ENCODE measurements at places on chromosomes 6 and 20.
A peak's percentile ranks its signal among the peaks of the same experiment; 100 is the strongest.

GRCh38 chr6:3518356-3519190, 61.7 kb upstream of the SLC22A23 start:
- no peak for DNase-seq

- no peak for DNase-seq
Measured at GRCh38 chr20:5146871-5147592, 20.2 kb downstream of the CDS2 start.

GRCh38 chr20:8330319-8330784, 198.3 kb downstream of the PLCB1 start:
- DNase-seq = no peak

- no peak for DNase-seq
Measured at GRCh38 chr6:143099647-143100046, 39.0 kb downstream of the AIG1 start.

GRCh38 chr6:9499709-9500108, 915.2 kb downstream of the TFAP2A start:
- DNase-seq = no peak

- no peak for DNase-seq
Measured at GRCh38 chr6:82030301-82030700, 217.2 kb downstream of the IBTK start.

DNA sequence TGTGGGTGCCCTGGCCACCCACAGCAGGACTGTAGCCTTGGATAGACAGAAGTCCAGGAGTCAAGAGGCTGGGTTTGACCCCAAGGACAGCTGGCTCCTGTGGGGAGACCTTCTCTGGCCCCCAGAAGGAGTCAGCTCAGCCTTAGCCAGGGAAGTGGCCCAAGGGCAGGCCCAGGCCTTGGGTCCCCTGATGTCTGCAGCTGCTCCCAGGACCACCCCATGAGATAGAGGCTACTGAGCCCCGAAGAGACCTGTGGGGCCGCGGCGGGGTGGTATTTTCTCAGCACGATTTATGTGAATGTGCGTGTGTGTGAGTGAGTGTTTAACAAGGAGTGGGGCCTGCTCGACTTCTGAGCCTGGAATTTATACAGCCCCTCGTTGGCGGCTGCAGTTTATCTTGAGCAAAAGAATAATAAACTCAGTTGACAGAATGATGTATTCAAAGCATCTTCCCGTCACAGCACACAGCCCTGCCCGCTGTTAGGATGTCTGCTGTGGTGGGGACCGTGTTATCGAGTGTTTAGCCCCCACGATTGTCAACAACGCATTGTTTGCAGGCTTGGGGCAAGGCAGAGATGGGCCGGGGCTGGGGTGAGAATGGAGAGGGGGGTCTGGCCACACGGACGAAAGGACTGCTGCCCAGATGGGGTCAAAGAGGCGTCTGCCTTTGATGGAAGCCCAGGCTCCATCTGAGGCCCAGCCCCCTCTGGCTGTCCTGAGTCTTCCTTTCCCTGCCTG, 163.3 kb downstream of the VEGFA start:
- peak; percentile 78 for DNase-seq

GRCh38 chr6:127606131-127606562, 29.2 kb downstream of the C6orf58 start:
- peak; percentile 63 for DNase-seq

GRCh38 chr6:82072121-82072521, 175.4 kb downstream of the IBTK start:
- DNase-seq = peak; percentile 33

- DNase-seq = no peak
Measured at GRCh38 chr20:59153832-59154231, 9.8 kb upstream of the ZNF831 start.

DNA sequence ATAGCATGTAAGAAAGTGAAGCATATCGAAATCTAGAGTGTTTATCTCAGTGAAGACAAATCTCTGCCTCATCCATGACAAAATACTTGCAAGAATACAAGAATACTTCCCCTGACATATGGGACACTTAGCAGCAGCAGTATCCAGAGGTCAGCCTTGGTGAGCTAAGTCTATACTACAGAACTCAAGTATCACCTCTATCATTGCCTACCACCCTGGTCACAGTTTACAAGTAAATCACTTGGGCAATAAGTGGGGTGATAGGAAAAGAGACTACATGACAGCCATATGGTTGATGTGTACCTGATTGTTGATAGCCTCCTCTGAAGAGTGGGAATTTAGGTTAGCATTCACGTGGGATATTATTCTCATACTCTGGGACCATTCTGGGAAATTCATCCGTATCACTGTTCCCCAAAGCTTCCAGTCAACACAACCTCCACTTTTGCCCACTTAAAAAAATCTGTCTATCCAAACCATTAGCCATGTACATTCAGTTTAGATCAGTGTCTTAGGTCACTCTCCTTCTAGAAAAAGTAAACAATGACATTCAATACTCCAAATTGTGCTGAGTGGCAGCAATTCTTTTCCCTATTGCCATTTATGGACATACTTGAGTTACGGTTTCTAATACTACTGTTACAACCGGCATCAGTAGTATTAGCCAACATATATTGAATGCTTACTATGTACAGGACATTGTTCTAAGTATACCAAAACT, 118.2 kb upstream of the PRSS16 start:
- no peak for DNase-seq

DNA sequence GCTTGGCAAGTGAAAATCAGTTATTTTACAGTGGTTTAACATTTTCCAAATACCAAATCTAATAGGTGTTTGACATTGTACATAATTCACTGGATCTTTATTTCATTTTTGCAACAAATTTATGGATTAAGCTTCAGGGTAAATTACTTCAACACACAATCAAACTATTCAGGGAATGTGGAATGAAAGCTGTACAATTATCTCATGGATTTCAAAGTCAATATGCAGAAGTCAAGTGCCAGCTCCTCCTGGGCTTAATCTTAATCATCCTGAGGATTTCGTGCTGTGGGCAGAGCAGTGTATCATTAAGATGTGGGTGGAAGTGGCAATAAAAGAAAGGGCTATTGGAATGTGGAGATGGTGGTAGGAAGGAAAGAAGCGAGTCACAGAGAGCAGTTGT, 548.8 kb downstream of the COL12A1 start:
- no peak for DNase-seq

DNA sequence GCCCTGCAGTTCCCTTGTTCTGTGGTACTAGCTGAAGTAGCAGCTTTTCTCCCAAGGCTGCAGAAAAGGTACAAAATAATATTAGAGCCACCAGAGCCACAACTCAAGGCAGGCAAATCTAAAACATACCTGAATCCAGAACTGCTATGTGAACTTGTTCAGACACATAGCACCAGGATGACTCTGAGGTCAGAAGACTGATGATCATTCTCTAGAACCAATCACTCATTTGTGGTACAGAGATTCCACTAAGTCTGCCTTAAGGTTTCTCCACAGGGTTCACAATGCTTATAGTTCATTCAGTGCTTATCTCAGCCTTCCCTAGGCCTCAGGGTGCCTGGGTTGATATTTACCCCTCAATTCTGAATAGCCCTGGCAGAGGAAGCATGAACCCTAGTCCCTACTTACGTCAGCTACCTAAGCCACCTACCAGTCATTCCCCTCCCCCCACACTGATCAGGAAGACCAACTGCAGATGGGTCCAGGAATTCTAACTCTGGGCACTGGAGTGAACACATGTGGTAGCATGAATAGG, 140.9 kb upstream of the MOCS1 start:
- DNase-seq = no peak

GRCh38 chr20:53800883-53801604, 207.4 kb upstream of the ZNF217 start:
- no peak for DNase-seq

GRCh38 chr6:118808793-118809638, 84.9 kb upstream of the ASF1A start:
- no peak for DNase-seq

DNA sequence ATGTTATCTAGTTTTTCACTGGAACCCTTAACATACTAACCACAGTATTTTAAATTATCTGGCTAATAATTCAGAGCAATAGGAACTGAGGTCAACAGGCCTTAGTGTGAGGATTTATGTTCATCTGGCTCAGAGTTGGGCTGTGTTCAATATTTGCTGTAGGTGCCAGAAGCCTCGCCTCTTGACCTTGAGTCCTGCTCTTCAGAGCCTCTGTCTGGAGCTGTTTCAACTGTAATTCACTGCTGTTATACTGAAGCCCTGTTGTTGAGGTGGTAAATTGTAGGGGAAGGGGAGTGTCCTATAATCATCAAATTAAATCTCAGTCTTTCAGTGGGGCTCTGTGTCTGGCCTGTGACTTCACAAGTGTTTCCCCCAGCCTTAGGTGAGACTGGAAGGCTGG, 184.4 kb downstream of the CDH26 start:
- no peak for DNase-seq

DNA sequence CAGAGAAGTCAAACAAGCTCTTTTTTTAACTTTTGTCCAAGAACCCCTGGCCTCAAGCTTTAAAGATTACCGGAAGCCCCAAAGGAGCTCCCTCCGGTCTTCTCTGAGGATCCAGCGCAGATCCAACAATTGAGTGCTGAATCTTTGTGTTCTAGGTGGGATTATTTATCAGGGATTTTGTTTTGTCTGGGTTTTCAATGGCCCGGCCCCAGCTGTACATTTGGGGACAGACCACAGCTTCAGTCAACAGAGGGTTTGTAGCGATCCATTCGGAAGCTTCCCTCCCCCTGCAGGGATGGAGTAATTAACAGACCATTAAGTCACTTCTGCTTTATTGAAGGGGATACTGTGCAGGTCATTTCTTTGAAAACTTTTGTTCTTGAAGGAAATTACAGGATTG, 7.8 kb downstream of the OLIG3 start:
- no peak for DNase-seq

DNA sequence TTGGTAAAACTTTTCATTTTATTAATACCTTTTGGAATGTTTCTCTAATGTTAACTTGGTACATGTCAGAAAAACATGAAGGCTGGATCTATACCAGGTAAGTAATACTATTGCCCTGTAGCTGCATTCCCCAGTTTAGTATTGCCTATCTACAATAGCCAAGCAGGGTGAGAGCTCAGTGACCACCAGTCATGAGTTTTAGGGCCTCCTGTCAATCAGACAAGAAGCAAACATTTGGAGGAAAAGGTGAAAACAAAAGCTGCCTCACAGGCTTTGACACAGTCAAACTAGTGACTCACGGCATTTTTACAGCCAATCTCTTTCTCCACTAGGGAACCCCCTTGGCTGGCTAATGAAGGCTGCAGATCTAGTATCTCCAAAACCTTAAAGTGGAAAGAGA, 9.5 kb upstream of the CDC5L start:
- DNase-seq = no peak

- DNase-seq = no peak
Measured at GRCh38 chr6:44897316-44897715, 430.8 kb upstream of the RUNX2 start.

DNA sequence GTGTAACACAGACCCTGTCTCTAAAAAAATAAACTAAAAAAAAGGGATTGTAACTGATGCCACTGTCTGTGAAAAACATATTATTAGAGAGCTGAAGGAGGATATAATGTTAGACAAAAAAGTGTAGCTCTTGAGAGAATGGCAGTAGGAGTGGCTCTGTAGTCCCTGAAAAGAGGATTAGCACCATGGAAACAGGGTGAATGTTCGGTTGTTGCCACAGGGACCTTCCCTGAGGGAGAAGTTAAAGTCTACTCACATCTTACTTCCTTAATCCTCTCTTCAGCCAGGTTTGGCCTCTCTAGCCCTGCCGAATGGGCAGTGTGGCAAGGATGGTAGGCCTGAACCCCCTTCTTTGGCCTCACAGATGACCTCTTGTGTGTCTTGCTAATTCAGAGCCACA, 12.1 kb downstream of the SCAND1 start:
- DNase-seq = no peak

- no peak for DNase-seq
Measured at GRCh38 chr20:58675146-58675584, 17.4 kb upstream of the NPEPL1 start.

- DNase-seq = no peak
Measured at GRCh38 chr6:85096976-85097375, 332.6 kb upstream of the TBX18 start.

- DNase-seq = no peak
Measured at GRCh38 chr6:105099371-105099770, 80.4 kb downstream of the POPDC3 start.

- no peak for DNase-seq
Measured at GRCh38 chr20:36128463-36129159, 25.9 kb upstream of the EPB41L1 start.

GRCh38 chr6:166344240-166344639, 1.9 kb upstream of the SFT2D1 start:
- no peak for DNase-seq

DNA sequence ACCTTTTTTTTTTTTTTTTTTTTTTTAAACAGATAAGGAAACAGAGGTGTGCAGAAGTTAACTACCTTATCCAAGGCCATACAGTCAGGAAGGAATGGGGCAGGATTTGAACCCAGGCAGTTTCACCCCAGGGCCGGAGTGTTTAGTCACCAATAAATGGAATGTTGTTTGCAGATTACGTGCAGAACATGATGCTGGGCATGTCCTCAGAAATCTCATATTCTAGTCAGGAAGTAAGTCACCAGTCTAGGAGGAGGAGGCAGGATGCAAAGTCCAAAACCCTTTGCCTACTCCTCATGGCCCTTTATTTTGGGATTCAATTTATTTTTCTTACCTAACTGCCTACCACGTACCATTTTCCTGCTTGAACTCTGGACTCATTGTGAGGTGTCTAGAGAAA, 57.1 kb upstream of the LRRC1 start:
- no peak for DNase-seq

All from renal cortex interstitium (tissue), 15 donors.